ENCODE measurements at places on chromosomes 11 and 22.

- no peak for DNase-seq
Observed at GRCh38 chr11:128052912-128053641, 534.3 kb downstream of the ETS1 start.

DNA sequence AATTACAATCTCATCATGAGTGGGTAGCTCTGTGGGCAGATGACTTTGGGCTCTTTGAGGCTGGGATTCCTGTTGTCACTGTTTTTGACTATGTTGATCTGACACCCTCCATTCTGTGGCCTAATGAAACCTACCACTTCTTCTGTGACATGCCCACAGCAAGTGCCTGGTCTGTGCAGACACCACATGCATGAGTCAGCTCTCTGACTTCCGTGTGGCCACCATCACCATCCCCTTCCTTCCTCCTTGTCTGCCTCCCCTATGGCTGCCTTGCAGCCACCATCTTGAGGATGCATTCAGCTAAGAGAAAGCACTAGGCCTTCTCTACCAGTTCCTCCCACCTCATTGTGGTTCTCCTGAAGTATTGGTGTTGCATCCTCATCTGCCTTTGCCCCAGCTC lies 15.3 kb upstream of the OR10V1 start:
- no peak for DNase-seq

DNA sequence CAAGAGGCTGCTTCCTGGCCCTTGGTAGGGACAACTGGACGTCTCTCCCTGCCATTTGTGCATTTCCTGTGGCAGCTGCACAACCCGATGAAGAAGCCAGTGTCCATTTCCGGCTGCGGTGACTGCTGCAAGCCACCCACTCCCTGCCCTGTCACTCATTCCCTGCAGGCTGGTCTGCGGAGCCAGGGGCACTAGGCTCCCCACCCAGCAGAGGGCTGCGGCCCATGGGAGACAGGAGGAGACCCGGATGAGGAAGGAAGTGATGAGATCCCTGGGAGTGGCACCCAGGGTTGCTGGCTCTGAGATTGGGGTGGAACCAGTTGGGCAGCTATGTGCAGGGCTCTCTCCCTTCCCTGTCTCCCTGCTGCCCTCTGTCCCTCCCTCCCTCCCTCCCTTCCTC lies 10.0 kb upstream of the MYRF start:
- DNase-seq: no peak

- DNase-seq: no peak
Observed at GRCh38 chr11:117465236-117465997, 137.8 kb downstream of the CEP164 start.

DNA sequence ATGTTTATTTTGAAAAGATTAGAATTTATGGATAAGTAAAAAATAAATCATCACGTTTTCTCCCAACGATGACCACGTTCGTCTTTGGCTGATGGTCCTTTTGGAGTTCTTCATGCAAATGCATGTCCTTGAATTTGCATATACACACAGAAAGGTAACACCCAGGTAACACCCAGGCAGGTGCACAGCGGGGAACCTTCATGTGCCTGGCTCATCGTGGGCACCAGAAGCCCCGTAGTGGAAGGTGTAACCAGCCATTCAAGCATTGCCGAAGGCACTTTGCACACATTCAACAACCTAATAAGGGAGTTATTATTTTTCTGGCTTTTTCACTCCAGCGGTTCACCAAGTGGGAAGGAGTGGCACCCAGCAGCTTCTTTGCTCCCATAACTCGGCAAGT lies 404.6 kb downstream of the TBC1D22A start:
- DNase-seq: no peak

GRCh38 chr22:42889304-42889703 lies 32.2 kb upstream of the ARFGAP3 start:
- no peak for DNase-seq

- no peak for DNase-seq
Observed at GRCh38 chr11:82038154-82038553, 695.5 kb downstream of the FAM181B start.

DNA sequence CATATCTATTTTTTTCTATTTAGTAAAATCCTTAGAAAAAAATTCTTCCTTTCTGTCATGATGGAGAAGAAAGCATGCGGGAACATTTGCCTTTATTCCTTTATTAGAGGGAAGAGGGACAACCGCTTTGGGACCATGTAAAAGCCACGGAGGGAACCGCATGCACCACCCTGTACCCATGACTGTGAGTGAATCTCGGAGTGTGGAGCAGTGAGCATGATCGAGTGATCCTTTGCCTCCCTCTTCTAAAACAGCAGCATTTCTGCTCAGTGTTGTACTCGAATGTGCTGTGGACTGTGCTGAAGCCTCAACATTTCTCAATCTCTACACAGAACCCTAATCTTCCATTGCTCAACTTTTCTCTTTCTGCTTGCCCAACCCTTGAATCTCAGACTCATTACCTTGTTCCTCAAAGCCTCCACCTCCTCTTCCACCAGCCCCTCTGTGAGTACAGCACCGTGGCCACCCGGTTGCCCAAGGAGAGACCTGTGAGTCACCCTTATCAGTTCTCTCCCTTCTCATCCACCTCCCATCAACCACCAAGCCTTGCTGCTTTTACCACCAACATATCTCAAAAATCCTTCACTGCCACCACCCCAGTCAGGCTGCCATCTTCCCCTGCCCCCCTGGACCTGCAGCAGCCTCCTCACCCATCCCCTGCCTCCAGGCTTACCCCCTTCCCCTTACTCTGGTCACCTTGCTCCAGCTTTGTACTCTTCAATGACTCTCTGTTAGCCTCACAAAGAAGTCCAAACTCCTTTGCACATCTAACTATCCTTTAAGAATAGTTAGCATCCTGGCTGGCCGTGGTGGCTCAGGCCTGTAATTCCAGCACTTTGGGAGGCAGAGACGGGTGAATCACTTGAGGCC lies 103.1 kb downstream of the NAT10 start:
- no peak for DNase-seq

DNA sequence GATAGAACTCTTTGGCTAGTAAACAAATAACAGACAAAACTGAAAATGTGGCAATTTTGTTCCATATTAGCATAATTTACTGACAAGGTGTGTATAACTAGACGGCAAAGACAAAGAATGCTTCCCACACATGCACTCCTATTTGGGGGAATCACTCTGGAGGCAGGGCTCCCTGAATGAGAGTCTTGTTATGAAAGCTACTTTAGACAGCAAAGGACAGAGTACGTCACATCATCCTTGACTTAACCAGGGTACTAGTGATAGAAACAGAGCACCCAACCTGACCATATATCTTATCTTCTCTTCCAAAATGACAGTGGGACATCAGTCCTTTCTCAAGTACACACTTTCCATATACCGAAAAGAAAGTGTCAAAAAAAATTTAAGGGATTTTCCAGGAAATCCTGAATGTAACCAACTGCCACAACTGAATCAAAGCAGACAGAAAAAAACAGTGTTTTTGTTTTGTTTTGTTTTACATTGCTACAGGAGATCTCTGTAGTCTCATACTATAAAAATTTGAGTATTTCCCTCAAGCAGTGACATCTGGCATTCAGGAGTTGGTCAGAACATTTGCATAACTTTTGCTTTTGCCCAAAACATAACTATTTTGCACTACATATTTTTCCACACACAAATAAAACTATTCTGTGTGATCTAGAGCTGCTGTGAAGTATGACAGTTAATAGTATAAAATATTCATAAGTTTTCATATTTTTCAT lies 98.9 kb downstream of the ARHGAP20 start:
- DNase-seq: no peak

- no peak for DNase-seq
Observed at GRCh38 chr11:110832080-110832479, 119.8 kb upstream of the ARHGAP20 start.

Data from NCI-H1930 (cell line).